Trophoblast cell (in vitro differentiated cells and primary cell): ENCODE measurements at places on chromosomes 16 and 17.
A peak's percentile ranks its signal among the peaks of the same experiment; 100 is the strongest.

- peak; percentile 82 for DNase-seq
Measured at GRCh38 chr17:79087428-79088143, 13.0 kb downstream of the ENGASE start.

- DNase-seq = no peak
Measured at GRCh38 chr17:43949781-43950180, 4.0 kb downstream of the PYY start.

GRCh38 chr16:50323335-50324011, 45.3 kb downstream of the BRD7 start:
- DNase-seq = peak; percentile 38

DNA sequence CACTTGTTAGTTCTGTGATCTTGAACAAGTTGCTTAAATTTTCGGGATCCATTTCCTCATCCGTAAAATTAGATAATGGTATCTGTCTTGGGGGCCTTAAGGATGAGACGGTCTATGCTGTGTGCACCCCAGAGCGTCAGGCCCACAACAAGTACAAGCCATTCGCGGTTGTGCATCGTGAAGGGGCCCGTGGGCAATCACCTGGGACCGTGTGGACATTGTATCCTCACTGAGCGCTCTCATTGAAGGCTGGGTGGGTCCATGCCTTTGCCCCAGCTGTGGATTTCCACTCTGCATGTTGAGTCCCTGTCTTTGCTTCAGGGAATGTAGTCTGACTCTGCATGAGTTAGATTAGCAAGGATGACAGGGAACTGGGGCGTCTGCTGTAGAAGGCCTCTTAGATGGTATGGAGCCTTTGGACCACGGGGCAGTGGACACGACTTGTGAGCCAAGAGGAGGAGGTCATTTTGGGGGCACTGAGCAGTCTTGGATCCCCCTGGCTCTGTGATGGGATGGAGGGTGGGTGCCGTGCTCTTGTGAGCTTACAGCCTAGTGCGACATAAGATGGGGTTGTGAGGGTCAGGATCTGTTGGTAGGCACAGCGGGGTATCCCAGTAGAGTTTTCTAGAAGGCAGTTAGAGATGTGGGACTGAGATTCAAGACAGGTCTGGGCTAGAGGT, 89.5 kb downstream of the SNX29 start:
- DNase-seq = no peak

DNA sequence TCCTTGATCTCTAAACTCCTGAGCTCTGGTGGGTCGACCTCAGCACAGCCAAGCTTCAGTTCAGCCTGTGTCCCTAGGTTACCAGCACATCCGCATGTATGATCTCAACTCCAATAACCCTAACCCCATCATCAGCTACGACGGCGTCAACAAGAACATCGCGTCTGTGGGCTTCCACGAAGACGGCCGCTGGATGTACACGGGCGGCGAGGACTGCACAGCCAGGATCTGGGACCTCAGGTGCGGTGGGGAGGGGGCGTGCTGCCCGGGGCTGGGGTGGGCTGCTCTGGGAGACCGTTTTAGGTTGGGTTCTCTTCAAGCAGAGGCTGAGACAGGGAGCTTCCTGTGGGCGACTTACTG, 1.1 kb downstream of the MLST8 start:
- no peak for DNase-seq

GRCh38 chr17:21551081-21551881, 141.0 kb upstream of the KCNJ18 start:
- DNase-seq = peak; percentile 48

DNA sequence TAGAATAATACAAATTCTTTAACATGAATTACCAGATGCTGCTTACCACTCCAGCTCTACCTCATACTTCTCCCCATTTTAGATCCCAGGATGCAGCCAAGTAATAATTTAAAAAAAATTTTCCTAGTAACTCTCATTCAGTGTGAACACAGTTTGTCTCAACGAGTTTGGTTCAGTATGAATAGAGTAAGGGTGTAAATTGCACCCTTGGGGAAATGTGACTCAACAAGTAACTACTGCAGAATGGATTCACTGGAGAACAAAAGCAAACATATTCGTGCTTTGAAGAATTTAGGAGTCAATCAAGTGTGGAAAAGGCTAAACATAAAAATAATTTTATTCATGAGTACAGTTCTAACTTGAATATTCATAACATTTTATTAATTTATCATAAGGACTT, 23.0 kb downstream of the KCNJ16 start:
- DNase-seq = no peak

DNA sequence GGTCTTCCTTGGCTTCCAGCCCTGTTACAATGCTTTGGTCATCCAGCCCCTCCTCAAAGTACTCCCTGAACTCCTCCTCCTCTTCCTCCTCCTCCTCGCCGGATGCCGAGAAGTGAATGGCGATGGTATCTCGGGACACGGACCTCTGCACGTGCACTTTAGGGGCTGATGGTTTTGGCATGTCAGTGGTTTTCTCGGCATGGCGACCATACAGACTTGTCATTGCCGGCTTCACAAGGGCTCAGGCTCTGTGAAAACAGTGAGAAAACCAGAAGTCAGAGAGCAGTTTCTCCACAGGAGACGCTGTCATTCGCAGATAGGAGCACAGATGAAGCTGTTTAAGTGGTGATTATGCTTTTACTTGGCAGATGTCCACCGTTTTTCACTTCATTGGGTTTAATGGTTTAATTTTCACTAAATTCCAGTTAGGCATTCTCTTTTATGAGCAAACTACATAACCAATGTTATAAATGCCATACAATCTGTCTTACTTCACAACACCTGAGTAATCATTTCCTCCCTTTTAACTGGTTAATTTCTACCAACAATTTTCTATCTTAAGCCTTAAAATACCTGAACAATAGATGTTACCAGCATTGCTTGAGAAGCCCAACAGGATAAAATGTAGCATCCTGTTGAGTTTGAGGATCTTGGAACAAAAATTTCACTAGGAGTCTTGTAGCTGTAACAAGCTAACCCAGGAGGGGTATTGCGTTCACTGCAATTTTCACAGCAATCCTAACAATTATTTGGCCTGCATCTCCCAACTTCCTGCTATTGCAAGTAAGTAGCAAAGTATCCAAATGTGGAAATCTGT, 48.9 kb downstream of the TEX2 start:
- DNase-seq = no peak

DNA sequence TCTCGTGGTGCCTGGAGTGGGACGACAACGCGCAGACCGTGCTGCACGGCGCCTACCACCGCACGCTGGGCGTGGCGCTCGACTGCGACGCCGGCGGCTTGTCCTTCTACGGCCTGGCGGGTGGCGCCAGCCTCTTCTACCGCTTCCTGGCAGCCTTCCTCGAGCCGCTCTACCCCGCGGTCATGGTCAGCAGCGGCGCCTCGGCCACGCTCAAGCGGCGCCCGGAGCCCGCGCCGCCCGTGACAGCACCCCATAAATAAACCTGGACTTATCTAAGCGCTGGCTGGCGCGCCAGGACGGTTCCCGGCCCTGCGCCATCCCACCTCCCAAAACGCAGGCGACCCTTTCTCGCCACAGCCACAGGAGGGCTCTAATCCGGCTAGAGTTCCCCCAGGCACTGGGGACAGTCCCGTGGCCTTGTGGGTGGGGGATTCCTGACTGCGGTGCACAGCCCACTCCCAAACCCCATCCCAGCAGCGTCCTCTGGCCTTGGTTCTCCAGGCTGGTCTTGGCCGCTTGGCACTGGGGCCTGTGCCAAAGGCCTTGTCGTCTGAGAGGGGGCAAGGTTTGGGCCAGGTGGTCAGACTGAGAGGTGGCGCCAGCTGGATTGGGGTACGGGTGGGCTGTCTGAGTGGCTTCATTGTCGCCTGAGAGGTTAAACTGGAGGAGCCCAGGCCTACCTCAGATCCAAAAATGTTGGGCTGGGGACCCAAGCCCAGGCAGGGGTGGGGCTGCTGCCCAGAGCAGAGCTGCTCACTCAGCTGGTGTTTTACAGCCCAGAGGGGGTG, 10.1 kb upstream of the SLC16A5 start:
- DNase-seq = peak; percentile 51

DNA sequence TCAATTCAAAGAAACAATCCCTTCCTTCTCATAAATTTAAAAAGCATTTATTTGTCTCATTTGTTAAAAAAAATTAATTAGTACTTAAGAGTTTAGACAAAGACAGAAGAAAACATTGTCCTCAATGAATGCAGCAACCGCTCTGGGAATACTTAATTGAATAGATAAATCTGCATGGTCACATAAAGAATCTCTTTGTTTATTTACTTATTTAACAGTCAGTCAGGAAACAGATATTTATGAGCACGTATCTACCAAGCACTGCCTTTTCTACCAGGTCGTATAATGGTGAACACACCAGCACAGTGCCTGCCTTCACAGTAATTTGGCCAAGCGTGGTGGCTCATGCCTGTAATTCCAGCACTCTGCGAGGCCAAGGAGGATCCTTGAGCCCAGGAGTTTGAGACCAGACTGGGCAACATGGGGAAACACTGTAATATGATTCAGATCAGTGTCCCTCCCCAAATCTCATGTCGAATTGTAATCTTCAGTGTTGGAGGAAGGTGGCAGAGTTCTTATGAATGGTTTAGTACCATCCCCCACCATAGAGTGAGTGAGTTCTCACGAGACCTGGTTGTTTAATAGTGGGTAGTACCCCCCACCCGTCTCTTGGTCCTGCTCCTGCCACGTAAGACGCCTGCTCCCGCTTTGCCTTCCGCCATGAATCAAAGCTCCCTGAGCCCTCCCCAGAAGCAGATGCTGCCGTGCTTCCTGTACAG, 8.1 kb downstream of the WIPI1 start:
- DNase-seq = no peak

- no peak for DNase-seq
Measured at GRCh38 chr17:31724619-31725018, 134.4 kb downstream of the COPRS start.

GRCh38 chr17:81511804-81512561, 616 bp downstream of the ACTG1 start:
- no peak for DNase-seq

- no peak for DNase-seq
Measured at GRCh38 chr16:12314653-12315185, 338.2 kb downstream of the SNX29 start.
